ENCODE measurements at places on chromosomes 16 and 17. TPM values are rescaled to one million over a fixed set of nuclear protein-coding genes. Genes with fewer than 3 reads are reported as not detected.

FAM20A gene
- total RNA-seq, result 0.36 TPM

MVP gene
- total RNA-seq, result 141 TPM

FBXW10 gene
- not detected for total RNA-seq

CLEC18B gene
- not detected for total RNA-seq

NOD2 gene
- 2.8 TPM for total RNA-seq

RPH3AL gene
- 1.2 TPM for total RNA-seq

GP1BA gene
- total RNA-seq, result not detected

IL34 gene
- total RNA-seq, result 0.12 TPM

CDYL2 gene
- 1.6 TPM for total RNA-seq

ZP2 gene
- not detected for total RNA-seq

PNMT gene
- 0.68 TPM for total RNA-seq

- DNase-seq, result peak; percentile 77
Measured at GRCh38 chr17:63571632-63572310, 21.5 kb downstream of the DCAF7 start.

- DNase-seq, result no peak
Measured at GRCh38 chr17:27944546-27945332, 51.6 kb upstream of the LYRM9 start.

- no peak for DNase-seq
Measured at GRCh38 chr17:5097101-5097834, 14.4 kb downstream of the ZNF232 start.

GRCh38 chr16:50273888-50274325, 7.6 kb downstream of the ADCY7 start:
- DNase-seq, result no peak

GRCh38 chr17:72004611-72005331, 116.0 kb upstream of the SOX9 start:
- no peak for DNase-seq

DNA sequence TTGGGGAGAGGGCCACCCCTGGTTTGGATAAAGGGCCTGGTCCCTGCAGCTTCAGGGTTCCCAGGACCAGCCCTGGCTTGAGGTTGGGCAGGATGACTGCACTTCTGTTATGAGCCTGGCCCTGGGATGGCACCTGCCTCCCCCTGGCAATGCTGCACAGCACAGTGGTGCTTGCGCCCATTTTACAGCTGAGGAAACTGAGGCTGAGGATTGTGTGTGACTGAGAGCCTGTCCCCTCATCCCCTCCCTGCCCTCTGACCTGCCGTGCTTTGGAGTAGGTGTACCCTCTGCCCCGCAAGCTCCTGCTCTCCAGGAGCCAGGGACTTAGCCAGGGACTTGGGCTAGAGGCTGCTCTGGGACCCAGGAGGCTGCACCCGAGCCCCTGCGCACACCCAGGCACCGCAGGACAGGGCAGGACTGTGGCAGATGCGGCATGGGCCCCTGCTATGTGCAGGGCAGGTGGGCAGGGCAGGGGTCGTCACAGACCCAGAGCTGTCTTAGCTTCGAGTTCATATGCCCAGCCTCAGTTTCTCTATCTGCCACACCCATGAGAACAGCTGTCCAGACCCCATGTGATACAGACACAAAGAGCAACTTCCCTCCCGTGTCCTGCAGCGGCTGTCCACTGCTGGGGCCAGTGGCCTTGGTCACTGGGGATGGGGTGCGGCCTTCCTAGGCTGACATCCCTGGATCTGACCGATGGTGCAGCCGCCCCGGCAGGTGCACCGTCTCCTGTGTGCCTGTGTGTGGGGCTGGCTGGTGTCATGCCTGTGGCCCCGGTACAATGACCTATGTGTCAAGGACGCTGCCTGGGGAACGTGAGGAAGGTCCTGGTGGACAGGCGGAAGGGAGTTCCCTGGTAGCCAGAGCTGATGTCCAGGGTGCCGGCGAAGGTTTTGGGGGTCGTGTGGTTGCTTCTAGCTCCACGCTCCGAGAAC, 36.6 kb downstream of the BAHCC1 start:
- no peak for DNase-seq

- DNase-seq, result no peak
Measured at GRCh38 chr16:64780445-64780844, 341.4 kb downstream of the CDH11 start.

DNA sequence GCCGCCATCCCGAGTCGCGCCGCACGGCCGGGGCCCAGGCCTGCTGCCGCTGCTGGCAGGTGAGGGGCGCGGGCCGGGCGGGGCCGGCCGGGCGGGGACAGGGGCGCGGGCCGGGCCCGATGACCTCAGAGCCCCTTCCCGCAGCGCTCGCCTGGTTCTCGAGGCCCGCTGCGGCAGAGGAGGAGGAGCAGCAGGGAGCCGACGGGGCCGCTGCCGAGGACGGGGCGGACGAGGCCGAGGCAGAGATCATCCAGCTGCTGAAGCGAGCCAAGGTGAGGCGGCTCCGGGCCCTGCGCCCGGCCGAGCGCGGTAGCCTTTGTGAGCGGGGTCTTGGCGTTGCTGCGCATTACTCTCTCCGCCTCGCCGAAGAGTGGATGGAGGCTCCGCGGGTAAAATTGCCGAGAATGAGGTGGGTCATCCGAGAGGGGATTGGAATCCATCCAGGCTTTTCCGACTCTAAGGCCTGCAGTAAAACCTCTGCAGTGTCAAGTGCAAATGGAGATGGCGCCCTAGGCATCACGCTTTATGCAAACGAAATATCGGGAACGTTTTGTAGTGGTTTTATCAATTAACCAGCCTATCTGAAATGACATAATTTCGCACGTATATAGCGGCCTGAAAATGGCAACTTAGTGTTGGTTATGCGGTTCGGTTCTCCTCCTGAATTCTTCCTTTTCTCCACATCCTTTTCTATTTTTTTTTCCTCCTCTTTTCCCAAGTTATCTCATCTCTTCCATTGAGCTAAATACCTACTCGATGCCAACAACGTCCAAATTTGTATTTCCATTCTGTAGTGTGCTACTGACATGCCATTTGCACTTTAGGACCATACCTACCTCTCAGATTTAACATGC, 577 bp downstream of the TTC19 start:
- peak; percentile 36 for DNase-seq

DNA sequence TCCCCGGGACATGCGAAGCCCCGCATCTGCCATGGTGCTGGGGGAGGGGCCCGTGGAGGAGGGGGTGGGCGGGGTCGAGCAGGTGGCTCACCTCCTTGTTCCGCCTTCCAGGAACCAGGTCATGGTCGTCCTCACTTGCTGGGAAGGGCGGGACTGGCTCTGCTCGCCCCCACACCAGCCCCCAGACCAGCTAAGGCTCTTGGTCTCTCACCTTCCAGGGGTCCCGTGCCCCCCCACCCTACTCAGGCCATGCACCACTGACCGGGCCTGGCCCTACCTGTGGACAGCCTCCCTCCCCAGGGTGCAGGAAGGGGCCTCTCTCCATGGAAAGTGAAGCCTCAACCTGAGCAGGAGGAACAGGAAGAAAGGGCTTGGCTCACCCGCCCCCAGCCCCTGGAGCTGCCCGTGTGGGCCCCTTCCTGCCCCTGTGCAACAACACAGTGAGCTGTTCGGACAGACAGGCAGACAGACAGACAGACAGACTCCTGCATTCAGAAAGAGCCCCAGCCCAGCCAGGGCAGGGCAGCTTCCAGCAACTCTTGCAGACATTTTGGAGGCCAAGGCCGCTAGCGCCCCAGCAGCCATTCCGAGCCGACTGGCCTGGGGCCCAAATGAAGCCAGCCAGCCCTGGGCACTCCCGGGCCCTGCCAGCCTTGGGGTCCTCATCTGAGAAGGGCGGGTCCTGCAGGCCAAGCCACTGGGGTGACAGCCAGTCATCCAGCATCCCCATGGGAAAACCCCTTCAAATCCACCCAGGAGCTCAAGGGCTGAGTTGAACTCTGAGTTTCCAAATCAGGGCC, 8.1 kb upstream of the KREMEN2 start:
- no peak for DNase-seq

- no peak for DNase-seq
Measured at GRCh38 chr17:71398800-71399219, 722.0 kb upstream of the SOX9 start.

DNA sequence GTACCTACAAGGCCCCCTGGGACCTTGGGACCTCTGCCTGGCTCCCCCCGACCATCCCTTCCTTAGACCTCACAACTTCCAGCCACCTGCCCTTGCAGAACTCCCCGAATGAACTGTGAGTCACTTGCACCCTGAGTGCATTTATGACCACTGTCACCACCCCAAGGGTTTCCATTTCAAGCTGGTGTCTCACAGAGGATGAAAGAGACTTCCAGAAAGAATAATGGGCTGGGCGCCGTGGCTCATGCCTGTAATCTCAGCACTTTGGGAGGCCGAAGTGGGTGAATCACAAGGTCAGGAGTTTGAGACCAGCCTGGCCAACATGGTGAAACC, 124.5 kb upstream of the CIBAR2 start:
- DNase-seq, result peak; percentile 28

DNA sequence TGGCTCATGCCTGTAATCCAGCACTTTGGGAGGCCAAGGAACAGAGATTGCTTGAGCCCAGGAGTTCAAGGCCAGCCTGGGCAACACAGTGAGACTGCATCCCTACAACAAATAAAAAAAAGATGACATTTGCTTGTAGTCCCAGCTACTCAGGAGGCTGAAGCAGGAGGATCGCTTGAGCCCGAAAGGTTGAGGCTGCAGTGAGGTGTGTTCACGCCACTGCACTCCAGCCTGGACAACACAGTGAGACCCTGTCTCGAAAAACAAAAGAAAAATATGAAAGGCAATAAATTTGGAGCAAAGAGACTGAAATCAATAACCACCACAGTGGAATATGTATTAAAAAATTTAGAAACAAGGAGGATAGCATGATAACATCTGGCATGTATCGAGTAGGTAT, 143.8 kb upstream of the RBL2 start:
- DNase-seq, result no peak

- peak; percentile 62 for DNase-seq
Measured at GRCh38 chr17:80866050-80866793, 125.4 kb upstream of the CHMP6 start.

DNA sequence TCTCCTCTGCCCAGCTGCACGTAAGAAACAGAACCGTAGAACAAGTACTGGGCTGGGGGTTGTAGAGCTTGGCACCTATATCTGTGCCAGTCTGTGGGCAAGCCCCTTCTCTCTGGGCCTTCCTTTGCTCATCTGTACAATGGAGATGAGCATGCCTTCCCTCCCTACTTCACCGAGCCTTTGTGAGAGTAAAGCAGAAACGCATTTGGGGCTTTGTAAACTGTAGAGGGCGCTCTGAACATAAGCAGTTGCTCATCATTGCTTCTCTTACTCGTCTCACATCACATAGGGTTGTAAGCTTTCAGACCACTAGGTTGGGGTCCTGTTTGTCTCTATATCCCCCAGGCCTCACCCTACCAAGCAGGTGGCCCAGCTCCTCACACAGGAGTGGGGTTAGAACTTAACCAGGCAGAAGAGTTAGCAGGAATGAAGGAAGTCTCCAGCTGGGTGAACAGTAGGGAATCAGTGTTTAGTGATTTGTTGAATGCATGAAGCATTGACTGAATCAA, 15.1 kb downstream of the SAMD14 start:
- DNase-seq, result peak; percentile 53

GRCh38 chr16:80298676-80299075, 242.1 kb upstream of the DYNLRB2 start:
- DNase-seq, result no peak

GRCh38 chr16:16791051-16791450, 412.1 kb downstream of the NPIPA7 start:
- no peak for DNase-seq

GRCh38 chr16:89841275-89841674, 13.0 kb downstream of the SPIRE2 start:
- DNase-seq, result no peak

GRCh38 chr17:42969001-42969581, 4.8 kb upstream of the AARSD1 start:
- peak; percentile 12 for DNase-seq

- peak; percentile 50 for DNase-seq
Measured at GRCh38 chr16:29804455-29805231, 1.7 kb upstream of the MAZ start.

- DNase-seq, result no peak
Measured at GRCh38 chr16:81616321-81617020, 162.6 kb upstream of the PLCG2 start.

DNA sequence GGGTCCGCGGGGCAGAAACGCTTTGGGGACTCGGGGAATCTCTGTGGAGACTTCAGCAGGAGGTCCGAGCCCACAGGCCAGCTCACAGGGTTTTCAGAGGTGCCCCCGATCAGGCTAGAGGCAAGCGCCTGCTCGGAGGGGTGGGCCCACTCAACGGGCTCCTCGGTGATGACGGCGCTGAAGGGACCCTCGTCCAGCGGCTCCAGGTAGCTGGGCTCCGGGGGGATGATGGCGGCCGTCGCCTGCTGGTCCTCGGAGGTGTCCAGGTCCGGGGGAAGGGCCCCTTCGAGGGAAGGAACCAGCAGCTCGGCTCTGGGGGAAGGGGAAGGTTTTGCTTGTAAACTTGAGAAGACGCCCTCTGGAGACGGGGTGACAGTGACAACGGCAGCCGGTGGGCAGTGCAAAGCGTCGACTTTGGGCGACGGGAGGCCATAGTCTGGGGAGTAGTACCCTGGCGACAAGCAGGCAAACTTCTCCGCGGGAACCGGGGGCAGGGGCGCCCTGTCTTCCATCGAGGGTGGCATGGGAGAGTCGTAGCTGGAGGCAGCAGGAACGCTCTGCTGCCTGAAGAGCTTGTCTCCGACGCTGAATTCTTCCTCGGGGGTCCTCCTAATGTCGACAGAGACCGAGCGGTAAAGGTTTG, 63.2 kb downstream of the ZNF778 start:
- no peak for DNase-seq

DNA sequence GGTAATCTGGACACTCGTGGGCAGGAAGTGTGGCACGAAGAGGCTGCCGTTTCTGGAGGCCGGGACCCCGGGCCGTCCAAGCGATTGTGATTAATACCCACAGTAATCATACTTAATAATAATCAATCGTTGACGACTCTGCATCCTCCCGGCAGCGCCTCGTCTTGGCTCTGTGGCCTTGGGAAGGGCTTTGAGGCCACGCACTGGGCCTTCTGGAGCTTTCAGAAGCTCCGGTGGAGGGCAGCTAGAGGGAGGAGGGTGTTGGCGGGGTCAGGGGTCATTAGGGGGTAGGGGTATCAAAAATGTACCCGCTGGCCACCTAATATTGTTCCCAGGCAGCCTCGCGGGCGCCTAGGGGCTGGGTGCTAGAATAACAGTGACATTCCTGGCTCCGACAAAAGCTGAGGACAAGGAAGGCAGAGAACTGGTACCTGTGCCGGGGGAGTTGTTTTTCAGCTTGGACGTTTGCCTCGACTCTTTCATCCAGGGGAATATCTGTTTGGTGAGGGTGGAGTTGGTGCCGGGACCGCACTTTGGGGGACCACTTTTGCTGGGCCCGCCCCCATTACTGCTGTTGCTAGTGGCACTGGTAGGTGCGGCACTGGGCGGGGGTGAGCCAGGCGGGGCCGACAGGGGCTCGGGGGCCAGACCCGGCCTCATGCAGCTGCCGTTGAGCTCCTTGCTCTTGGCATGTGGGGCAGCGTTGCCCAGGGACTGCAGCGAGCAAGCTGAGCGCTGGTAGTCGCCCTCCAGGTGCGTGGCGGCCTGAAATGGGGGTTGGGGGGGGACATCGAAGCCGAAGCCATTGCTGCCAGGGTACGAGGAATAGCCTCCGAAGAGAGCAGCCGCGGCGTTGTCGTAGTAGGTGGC, 6.9 kb upstream of the HOXB2 start:
- no peak for DNase-seq

Measured in RPMI7951 (cell line).